ENCODE measurements at places on chromosomes 7 and 10.

DNA sequence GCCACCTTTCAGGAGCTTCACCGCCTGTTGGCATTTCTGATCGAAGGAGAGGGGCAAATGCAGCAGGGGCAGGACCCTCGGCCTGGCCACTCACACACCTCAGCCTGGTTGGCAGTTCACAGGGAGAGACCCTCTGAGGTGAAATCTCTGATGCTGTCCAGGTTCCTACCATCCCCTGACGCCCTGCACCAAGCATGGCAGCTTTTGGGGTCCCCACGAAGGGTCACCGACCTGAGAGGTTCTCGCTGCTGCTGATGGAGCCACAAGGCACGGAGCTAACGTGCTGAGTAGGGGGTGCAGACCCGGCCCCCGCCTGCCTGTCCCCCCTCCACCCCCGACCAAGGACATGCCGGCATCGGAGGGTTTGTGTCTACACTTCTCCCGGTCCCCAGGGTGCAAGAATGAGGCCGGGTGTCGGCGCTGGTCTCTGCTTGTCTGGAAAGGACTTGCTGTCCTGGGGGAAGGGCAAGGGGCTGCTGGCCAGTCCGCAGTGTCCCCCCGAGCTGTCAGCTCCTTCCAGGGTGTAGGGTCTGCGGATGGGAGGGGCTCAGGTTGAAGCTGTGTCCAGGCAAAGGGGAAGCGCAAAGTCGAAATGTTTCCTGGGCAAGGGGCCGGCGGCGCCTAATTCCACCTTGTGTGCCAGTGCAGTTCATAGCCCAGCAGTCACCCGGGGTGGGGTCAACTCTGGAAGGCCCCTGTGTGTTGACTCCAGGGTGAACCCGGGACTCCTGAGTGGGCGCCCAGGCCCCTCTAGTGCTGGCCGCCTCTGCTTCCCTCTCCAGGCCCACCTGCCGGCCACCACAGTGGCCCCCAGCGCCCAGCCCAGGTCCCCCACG, 132.6 kb downstream of the DNAJB6 start:
- peaks cover 28% of the 10 kb centered on the region for H3K4me1 ChIP-seq
- H3K27me3 ChIP-seq, result peaks cover 49% of the 10 kb centered on the region
- no peak for DNase-seq
- H3K36me3 ChIP-seq, result no peaks in the 10 kb centered on the region
- no peak overlapping the region for H3K27ac ChIP-seq

DNA sequence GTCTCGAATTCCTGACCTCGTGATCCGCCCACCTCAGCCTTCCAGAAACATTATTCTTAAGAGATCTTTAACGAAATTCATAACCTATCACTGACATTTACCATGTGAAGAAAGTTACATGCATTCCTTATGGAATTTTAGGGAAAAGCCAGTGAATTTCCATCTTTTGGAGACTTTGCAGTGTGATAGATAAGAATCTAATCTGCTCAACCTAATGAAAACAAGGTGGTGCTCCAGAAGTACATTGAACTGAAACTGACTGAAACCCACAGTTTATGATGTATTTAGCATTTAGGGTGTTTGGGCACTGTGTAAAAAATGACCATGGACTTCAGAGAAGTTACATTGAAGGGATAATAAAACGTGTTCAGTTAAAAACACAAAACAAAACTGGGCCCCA, 43.6 kb downstream of the SRI start:
- DNase-seq, result no peak
- no peak overlapping the region for H3K4me3 ChIP-seq
- no peaks in the 10 kb centered on the region for H3K27me3 ChIP-seq
- no peaks in the 10 kb centered on the region for H3K4me1 ChIP-seq
- no peak overlapping the region for H3K27ac ChIP-seq
- H3K36me3 ChIP-seq, result no peaks in the 10 kb centered on the region

DNA sequence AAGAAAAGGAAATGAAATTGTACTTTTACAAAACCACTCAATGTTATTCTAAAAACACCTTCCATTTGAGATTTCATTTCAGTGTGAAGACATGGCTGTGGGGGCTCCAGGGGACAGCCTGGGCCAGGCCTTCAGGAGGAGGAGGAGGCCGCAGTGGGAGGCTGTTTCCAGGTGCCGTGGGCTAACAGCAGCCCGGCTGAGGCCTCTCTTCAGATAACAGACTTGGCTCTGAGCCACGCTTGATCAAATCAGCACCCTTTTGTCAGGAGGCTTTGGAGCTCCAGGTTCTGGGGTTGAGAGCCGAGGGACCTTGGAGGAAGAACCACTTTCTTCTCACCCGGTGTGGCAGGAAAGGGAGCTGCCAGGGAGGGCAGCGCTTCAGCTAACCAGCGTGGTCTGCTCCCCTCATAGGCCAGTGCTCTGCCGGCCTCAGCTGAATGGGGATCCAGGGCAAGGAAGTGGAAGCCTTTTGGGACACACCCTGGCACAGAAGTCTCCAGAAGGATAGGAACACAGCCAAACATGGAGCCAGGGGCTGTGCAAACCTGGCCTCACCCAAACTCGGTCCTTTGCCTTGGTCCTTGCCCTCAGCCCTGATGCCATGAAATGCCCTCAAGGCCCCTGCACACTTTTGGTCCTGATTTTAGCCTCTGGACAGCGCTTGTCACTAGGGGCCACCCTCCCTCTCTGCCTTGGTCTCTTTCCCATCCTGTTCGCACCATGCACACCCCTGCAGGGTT, 23.5 kb upstream of the CHST15 start:
- no peaks in the 10 kb centered on the region for H3K4me1 ChIP-seq
- H3K4me3 ChIP-seq, result no peak overlapping the region
- H3K36me3 ChIP-seq, result no peaks in the 10 kb centered on the region
- peaks cover 6% of the 10 kb centered on the region for H3K27me3 ChIP-seq

DNA sequence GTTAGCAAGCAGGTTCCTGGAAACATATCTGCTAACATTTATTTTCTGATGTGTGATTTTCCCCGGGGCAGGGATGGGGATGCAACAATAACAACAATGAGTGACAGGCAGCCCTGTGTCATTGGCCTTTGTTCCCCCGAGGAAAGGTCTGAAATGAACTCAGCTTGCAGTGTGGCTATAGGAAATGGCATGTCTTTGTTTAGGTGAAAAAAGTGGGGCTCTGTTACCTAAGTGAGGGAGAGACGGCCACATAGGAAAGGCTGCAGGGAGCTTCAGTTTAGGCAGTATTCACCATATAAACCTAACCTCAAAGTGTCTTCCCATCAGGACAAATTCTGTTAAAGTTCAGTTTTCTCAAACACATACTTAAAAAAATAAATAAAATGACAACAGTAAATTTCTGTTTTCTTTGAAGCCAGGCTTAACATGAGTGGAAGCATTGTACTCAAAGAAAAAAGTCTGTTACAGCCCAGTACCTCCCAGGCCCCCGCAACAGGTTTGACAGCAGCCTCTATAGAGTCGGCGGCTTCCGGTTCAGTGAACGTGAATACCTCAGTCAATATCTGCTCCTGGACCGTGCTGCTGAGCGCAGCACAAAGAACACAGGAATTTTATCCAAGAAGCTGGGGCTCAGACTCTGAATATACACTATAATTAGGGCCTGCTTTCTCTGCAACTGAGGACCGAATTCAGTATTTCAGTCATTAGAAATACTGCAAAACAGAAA, 168.3 kb downstream of the GLI3 start:
- H3K27me3 ChIP-seq, result no peaks in the 10 kb centered on the region
- H3K36me3 ChIP-seq, result no peaks in the 10 kb centered on the region
- no peak for DNase-seq
- H3K4me1 ChIP-seq, result no peaks in the 10 kb centered on the region
- no peak overlapping the region for H3K4me3 ChIP-seq

- H3K27ac ChIP-seq, result no peak overlapping the region
- H3K4me1 ChIP-seq, result no peaks in the 10 kb centered on the region
- H3K27me3 ChIP-seq, result no peaks in the 10 kb centered on the region
- no peak for DNase-seq
- no peaks in the 10 kb centered on the region for H3K36me3 ChIP-seq
Observed at GRCh38 chr10:114491419-114491818, 87.1 kb upstream of the AFAP1L2 start.

DNA sequence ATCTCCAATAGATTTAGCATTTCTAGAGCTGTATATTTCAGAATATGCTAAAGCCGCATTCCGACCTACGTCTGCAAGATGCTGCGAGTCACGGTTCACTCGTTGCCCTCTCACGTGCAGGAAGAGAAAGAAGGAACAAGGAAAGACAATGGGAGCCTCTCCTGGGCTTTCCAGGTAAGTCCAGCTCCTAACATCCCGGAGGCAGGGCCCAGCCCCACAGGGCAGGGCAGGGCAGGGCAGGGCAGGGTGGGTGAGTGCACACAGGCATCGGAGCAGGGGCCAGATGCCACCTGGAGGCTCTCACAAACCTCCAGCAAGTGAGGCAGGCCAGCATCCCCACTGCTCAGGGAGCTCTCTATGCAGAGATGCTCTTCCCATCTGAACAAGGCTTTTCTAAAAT, 50.8 kb downstream of the VOPP1 start:
- DNase-seq, result no peak
- H3K27ac ChIP-seq, result no peak overlapping the region
- peaks cover 19% of the 10 kb centered on the region for H3K36me3 ChIP-seq
- no peaks in the 10 kb centered on the region for H3K27me3 ChIP-seq
- H3K4me3 ChIP-seq, result no peak overlapping the region

- no peak for DNase-seq
- peaks cover 3% of the 10 kb centered on the region for H3K4me1 ChIP-seq
- H3K4me3 ChIP-seq, result no peak overlapping the region
- peaks cover 70% of the 10 kb centered on the region for H3K36me3 ChIP-seq
Observed at GRCh38 chr10:70228491-70228890, 4.7 kb downstream of the PPA1 start.

- no peaks in the 10 kb centered on the region for H3K36me3 ChIP-seq
- peaks cover 17% of the 10 kb centered on the region for H3K27me3 ChIP-seq
- H3K4me1 ChIP-seq, result no peaks in the 10 kb centered on the region
Observed at GRCh38 chr10:44951576-44952226, 7.9 kb upstream of the RASSF4 start.

- DNase-seq, result peak; percentile 79
- no peak overlapping the region for H3K4me3 ChIP-seq
- no peaks in the 10 kb centered on the region for H3K27me3 ChIP-seq
- peaks cover 31% of the 10 kb centered on the region for H3K4me1 ChIP-seq
Observed at GRCh38 chr10:132554991-132555647, 17.5 kb downstream of the INPP5A start.

DNA sequence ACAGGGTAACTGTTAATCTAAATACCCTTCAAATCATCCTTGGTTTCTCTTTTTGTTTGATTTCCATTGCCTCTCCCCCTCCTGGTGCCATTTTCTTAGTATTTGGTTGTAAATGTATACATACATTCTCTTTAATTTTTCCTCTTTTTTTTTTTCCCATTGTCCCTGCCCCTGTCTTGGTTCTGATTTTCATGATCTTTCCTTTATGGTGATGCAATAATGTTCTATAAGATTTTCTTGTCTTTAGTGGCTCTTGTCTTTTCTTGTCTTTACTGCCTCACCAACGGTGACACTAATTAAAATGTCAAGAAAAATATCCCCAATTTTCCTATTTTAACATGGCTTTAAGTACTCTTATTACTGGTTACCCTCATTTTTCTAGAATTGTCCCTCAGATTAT, 135.9 kb upstream of the POT1 start:
- DNase-seq, result no peak
- no peak overlapping the region for H3K27ac ChIP-seq
- no peaks in the 10 kb centered on the region for H3K4me1 ChIP-seq
- no peaks in the 10 kb centered on the region for H3K36me3 ChIP-seq
- no peak overlapping the region for H3K4me3 ChIP-seq

GRCh38 chr10:44516891-44517290, 132.0 kb upstream of the CXCL12 start:
- DNase-seq, result no peak
- no peaks in the 10 kb centered on the region for H3K36me3 ChIP-seq
- H3K27ac ChIP-seq, result no peak overlapping the region

GRCh38 chr10:29397221-29397620, 108.4 kb downstream of the LYZL1 start:
- H3K27ac ChIP-seq, result no peak overlapping the region
- no peak for DNase-seq
- H3K27me3 ChIP-seq, result peaks cover 11% of the 10 kb centered on the region
- H3K4me3 ChIP-seq, result no peak overlapping the region

GRCh38 chr7:94955807-94956206, 48.4 kb downstream of the PPP1R9A start:
- no peaks in the 10 kb centered on the region for H3K4me1 ChIP-seq
- no peaks in the 10 kb centered on the region for H3K36me3 ChIP-seq
- H3K27me3 ChIP-seq, result no peaks in the 10 kb centered on the region
- no peak for DNase-seq

DNA sequence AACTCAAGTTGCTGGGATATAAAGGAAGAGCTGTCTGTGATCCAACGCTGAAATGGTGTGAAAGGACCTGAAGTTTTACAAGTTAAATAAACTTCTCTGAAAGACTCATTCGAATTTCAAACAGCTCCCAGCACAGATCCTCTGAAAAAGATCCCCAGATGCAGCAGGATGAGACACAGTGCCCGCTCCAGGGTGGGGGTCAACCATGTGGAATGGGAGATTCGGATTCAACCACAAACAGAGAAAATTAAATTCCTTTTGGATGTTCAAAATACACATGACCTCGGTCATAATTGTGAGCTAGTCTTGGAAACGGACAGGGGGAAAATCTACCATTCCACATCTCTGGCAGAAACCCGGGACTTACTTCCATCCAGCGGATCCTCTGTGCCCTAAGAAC, 119.6 kb downstream of the PRKAG2 start:
- no peaks in the 10 kb centered on the region for H3K36me3 ChIP-seq
- H3K4me3 ChIP-seq, result no peak overlapping the region
- H3K27ac ChIP-seq, result no peak overlapping the region
- H3K27me3 ChIP-seq, result peaks cover 74% of the 10 kb centered on the region
- H3K4me1 ChIP-seq, result peaks cover 12% of the 10 kb centered on the region

DNA sequence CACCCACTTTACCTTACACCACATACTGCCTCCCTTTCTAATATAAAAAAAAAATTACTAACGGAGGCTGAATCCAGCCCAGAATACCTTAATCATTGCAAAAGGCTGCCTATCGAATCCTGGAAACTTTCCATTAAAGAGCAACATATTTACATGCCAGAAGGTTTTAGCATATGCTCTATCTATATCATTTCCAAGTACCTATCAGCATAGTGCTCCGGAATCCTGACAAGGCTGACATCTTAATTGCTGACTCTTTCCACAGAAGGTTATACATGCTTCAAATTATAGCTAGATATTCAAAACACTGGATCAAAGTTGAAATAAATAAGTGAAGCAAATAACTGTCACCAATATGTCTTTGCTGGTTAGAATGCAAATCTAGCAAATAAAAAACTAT, 170.9 kb upstream of the CDK1 start:
- no peaks in the 10 kb centered on the region for H3K36me3 ChIP-seq
- H3K27ac ChIP-seq, result no peak overlapping the region
- H3K4me3 ChIP-seq, result no peak overlapping the region
- no peaks in the 10 kb centered on the region for H3K27me3 ChIP-seq

DNA sequence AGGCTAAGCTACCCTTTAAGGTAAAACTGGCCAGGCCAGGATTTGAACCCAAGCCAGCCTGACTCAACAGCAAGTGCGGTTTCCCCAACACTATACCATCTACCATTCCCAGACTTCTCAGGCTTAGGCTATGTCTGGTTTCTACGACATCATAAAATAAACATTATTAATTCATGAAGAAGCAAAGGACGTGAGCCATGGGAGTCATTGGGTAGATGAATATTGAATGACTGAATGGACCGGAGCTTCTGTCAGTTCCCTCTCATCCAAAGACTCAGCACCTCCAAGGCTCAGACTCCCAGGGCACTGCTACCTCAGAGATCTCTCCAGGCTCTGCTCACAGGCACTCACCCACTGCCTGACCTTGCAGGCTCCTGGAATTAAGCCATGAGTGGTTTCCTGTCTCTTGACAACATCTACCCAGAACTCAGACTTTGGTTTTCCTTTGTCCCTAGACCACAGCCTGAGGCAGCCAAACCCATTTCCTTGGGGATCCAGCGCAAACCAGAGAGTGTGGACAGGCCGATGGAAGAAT, 64.6 kb upstream of the STEAP1B start:
- H3K36me3 ChIP-seq, result no peaks in the 10 kb centered on the region
- peak; percentile 20 for DNase-seq
- H3K4me1 ChIP-seq, result peaks cover 51% of the 10 kb centered on the region
- H3K4me3 ChIP-seq, result no peak overlapping the region
- no peaks in the 10 kb centered on the region for H3K27me3 ChIP-seq

Data from K562 (cell line).